ENCODE measurements at places on chromosomes 16 and 17. TPM values are rescaled to one million over a fixed set of nuclear protein-coding genes. Genes with fewer than 3 reads are reported as not detected.

Gene KRTAP9-8
- total RNA-seq: not detected

Gene UTS2R
- total RNA-seq: not detected

Gene RAB37
- total RNA-seq: 13.6 TPM

Gene KREMEN2
- total RNA-seq: 0.12 TPM

Gene TMIGD1
- total RNA-seq: not detected

Gene MFAP4
- total RNA-seq: 0.44 TPM

Gene PLK1
- total RNA-seq: 110 TPM

Gene TMEM220
- 1.8 TPM for total RNA-seq

Gene PIGL
- total RNA-seq: 51.9 TPM

Gene CCNF
- 49.2 TPM for total RNA-seq

Gene GP1BA
- total RNA-seq: not detected

Gene MYH1
- not detected for total RNA-seq

Data from activated T-cell treated with anti-CD3 and anti-CD28 coated beads, Interleukin-2, amount 50 U/mL, for 72 hours (primary cell).